ENCODE measurements at places on chromosomes 1 and 21.

DNA sequence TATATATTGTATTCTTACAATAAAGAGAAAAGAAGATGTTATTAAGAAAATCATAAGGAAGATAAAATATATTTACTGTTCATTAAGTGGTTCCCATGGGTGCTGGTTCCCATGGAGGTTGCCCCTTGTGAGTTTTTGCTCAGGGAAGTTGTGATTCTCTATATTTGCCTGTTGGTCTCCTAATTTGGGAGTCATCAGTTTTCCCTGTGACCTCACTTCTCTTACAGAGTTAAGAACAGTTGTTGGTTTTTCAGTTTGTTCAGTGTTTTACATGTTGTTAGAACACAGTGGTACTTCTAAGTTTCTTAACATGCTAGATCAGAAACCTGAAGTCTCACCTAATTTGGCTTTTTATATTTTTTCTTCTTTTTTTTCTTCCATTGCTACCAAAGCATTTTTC is 109.2 kb downstream of the OSBPL9 start:
- DNase-seq = no peak

GRCh38 chr21:46429754-46430681 is 28.7 kb upstream of the DIP2A start:
- DNase-seq = no peak

DNA sequence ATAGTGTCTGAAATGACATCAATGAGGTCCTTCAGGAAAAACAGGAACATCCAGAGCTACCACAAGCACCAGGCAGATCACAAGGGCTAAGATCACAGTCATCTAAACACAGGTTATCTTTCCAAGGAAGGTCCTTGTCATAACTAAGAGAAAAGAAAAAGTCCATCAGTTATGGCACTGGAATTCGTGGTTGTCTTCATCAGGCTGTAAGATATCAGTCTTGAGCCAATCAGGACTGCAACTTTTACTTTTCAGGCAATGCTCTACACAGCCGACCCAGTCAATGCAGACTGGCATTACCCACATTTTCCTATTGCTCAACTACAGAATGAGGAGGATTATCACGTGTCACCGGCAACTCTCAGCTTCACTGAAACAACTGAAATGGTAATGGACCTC is 26.4 kb downstream of the SORT1 start:
- DNase-seq = peak; percentile 47

DNA sequence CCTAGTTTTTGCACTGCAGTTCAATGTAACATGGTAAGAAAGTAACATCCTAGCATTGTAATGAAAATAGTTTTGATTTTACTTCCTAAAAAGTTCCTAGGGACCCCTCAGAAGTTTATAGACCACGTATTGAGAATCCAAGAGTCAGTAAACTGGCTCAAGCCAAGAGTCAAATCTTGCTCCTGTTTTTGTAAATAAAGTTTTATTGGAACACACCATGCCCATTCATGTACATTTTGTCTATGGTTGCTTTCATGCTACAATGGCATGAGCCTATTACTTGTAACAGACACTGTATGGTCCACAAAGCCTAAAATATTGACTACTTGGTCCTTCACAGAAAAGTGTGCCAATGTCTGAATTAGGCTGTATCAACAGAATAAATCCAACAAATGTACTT is 301.0 kb downstream of the LMO4 start:
- DNase-seq = no peak

DNA sequence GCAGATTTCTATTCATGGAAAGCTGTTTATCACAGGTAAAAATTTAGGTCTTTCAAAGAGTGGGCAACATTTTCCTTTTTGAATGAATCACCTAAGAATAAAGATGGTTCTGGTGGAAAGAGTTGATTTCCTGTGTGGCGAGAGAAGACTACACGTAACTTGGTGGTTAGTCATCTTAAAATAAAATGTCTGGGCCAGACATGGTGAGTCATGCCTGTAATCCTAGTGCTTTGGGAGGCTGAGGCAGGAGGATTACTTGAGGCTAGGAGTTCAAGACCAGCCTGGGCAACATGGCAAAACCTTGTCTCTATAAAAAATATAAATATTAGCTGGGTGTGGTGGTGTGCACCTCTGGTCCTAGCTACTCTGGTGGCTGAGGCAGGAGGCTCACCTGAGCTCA is 65.7 kb downstream of the DISP1 start:
- no peak for DNase-seq

DNA sequence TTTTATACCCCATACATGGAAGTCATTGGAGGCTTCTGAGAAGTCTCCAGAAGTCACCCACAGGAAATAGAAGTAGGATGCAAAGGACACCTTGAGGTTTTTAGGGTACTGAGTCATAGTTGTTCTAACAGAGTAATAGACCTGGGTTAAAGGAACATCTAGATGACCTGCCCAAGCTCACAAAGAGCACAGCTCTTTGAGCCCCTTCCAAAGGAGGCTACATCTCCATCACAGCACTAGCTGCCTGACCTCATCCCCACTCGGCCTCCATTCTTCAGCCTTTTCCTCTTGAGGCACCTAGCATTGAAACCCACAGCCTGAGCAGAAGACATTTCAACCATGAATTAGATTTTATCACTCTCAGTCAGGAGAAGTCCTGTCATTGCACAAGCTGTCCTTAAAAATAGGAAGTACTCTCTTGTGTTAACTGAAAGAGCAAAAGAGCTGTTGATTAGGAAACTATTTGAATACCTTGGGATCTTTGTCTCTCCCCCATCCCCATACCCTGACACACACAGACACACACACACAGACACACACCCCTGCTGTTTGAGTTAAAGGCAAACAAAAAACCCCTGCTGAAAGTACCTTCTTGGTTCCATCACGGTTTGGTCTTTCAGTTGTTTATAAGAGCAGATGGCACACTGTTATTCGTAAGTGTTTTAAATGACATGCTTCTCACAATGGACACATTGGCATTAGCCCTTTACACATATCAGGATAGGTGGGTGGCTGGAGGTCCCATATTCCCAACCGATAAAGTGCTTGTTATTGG is 22.2 kb downstream of the MKNK1 start:
- DNase-seq = no peak
